Iris pigment epithelial cell (primary cell): ENCODE measurements at places on chromosomes 16 and 17.
A peak's percentile ranks its signal among the peaks of the same experiment; 100 is the strongest.

GRCh38 chr17:64343833-64344637 is 46.6 kb downstream of the PECAM1 start:
- DNase-seq, result peak; percentile 89

DNA sequence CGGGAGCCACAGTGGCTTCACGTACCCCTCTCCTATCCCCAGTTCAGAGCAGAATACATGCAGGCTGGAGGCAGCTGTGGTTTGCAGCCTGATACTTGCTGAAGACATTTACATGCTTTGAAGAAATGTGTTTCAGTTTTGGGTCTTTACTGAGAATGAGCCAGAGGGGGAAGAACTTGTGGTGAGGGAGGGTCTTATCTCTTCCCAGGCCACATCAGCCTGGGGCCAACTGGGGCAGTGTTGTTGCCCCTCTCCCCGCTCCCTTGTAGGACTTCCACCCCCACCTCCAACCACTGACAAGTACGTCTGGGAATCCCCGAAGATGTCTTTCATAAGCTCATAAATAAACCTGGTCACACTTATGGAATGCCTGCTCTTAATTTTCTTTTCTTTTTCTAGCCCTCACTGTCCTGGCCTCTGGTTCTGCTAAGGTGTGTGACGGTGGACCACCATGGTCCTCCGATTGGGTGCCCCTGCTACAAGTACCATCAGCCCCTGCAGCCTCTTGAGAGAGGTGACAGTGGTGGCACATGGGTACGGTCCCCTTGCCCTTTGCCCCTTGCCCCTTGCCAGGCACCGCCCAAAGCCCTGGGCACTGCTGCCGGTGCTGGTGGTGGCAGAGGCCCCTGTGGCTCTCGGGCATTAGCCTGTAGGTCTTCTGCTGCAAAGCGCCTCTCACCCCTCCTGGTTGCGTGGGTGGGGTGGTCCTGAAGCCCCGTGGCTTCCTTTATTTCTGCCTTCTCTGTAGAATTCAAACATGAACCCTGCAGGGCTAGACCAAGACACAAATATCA is 144.8 kb upstream of the RPH3AL start:
- DNase-seq, result peak; percentile 62

DNA sequence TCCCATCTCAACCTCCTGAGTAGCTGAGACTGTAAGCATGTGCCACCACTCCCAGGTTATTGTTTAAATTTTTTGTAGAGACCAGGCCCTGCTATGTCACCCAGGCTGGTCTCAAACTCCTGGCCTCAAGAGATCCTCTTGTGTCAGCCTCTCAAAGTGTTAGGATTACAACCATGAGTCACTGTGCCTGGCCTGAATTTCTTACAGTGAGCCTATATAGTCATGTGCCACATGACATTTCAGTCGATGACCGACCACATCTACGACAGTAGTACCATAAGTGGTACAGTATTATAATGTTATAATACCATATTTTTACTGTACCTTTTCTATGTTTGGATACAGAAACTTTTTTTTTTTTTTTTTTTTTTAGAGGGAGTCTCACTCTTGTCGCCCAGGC is 195.3 kb downstream of the STX8 start:
- peak; percentile 22 for DNase-seq

DNA sequence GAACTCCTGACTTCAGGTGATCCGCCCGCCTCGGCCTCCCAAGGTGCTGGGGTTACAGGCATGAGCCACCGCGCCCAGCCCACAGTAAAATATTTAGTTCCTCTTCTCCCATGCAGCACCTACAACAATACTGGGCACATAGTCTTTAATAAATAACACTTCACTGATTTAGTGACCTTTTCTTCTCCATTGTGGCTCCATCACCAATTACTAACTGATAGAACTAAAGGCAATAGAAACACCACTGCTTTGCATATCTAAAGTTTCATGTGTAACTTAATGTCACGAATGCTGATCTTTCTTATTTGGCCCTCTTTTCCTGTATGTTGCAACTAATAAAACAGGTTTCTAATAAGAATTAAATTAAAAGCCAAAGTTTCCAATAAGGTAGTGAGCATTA is 38.9 kb downstream of the TRIM37 start:
- DNase-seq, result no peak

- DNase-seq, result no peak
Observed at GRCh38 chr16:78396046-78396445, 296.6 kb downstream of the WWOX start.

- DNase-seq, result no peak
Observed at GRCh38 chr17:75564195-75564594, 23.4 kb upstream of the MYO15B start.

DNA sequence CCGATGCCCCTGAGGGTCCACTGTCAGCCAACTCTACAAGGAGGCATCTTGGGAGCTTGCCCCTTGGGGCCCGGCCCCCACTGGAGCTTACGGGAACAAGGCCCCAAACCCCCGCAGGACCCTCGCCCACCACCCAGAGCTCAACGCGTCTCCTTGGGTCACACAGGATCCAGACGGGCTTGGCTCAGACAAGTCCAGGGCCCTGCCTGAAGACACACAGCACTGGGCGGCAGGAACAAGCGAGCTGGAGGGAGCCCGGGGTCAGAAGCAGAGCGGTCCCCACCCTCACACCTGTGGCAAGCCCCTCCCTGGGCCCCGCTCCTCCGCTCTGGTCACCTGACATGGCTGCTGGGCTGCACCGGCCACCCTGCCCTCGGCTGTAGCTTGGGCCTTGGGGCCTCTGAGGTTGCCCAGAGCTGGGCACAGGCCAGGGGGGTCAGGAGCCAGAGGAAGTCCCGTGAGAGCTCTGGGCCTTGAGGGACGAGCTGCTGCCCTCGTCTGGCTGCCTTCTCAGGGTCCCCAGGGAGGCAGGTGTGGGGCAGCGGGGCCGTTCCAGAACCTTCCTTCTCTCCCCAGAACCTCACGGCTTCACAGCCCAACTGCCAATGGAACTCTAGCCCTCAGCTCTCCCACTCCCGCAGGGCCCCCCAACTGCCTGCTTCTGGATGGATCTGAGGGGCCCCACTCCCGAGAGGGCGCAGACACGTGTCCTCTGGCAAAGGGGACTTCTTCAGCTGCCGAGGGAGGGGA is at the start of gene CCDC154:
Gene CCDC154 (minus strand): TSS at position 577 of the 750 bp plus-strand sequence. CDS start 234 bp downstream, at position 343.
- DNase-seq, result no peak

DNA sequence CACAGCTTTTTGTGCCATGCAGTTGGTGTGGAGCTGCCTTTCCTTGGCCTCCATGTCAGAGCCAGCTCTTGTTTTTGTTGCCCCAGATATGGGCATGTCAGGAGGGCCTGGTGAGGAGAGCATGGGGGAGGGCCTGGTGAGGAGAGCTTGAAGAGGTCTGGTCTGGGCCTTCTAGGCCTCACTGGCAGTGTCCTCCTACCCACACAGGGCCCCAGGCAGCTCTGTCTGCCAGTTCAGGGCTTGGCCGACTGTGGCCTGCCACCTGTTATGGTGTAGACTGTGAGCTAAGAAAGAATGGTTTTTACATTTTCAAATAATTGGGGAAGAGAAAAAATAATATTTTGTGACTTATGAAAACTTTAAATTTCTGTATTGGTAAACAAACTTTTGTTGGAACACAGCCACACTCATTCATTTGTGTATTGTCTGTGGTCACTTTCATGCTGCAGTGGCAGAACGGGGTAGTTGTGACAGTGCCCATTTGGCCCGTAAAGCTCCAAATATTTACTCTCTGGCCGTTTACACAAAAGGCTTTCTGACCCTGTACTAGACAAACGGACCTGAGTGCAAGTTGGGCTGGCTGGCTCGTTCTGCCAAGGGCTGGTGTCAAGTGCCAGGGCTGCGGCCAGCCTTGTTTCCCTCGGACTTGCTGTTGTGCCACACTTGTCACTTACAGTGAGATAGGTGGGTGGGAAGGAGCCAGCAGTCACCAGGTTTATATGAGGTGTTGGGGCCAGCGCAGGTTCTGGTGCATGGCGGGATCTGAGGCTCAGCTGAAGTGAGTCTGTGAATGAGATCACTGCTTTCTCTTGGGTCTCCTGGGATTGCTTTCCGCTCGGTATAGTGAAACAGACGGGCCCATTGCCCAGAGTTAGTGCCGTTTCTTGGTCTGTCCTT is 18.2 kb downstream of the PGS1 start:
- no peak for DNase-seq

- DNase-seq, result no peak
Observed at GRCh38 chr16:13521356-13521755, 398.6 kb upstream of the ERCC4 start.

DNA sequence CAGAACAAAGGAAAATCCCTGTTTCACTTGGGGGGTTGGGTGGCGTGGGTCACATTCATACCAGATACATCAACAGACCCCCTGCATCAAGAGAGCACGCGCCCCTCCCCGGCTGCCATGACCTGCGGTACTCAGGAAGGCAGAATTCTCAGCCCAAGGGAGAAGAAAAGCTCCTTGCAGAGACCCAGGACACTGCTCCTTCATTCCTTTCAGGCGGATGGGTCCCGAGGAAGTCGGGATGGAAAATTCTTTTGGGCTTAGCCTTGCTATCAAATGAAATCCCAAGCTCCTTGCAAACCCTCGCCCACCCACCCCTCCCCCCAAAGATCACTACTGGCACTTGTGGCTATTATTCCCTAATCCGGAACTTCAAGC is 40.6 kb downstream of the HIC1 start:
- DNase-seq, result no peak

DNA sequence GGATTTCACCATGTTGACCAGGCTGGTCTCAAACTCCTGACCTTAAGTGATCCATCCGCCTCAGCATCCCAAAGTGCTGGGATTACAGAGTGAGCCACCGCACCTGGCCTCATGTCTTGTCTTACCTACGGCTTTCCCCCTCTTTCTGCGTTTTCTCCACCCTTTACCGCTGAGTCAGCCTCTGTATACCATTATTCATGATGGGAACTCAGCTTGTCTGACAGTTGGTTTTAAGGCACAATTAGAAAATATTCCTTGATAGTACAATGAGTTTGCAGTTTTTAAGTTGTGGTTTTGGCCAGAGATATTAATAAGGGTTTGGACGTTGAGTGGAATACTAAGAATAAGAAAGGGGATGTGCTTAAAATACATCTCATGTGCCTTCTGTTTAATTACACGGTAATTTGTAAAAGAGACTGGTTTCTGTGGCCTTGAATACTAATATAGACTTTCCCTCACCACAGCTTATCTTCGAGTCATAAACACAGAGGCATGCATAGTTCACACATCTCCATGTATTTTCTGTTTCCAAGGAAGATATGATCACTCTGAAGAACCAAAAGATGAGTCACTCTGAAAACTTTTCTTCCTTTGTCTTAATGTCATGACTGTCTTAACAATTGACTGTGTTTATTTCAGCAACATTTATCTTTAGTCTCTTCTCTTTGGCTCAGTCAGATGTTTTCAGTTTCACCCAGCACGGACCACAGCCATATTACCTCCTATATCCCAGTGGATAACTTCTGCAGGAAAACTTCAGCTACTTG is 54.4 kb downstream of the PITPNC1 start:
- peak; percentile 90 for DNase-seq

GRCh38 chr16:64952177-64952576 is 169.7 kb downstream of the CDH11 start:
- peak; percentile 95 for DNase-seq

DNA sequence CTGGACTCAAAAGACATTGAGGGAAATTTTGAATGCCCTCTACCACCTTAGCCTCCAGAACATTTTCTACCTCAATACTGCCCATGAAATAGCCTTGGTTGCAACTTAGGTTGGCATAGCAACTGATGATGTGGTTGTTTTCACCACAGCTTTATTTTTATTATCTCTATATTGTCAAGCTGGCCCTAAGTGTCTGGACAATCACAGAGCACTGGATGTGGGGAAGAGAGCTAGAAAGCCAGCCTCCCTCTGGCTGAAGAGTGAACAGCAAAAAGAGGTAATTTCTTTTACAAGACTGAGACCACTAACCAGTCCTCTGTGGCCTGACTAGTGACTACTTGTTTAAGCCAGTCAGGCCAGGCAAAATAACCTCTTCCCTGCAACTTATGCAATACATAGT is 159.6 kb downstream of the HS3ST2 start:
- DNase-seq, result no peak

GRCh38 chr16:27305839-27306442 is 7.8 kb upstream of the IL4R start:
- no peak for DNase-seq

GRCh38 chr17:64332502-64332901 is 58.2 kb downstream of the PECAM1 start:
- DNase-seq, result no peak

DNA sequence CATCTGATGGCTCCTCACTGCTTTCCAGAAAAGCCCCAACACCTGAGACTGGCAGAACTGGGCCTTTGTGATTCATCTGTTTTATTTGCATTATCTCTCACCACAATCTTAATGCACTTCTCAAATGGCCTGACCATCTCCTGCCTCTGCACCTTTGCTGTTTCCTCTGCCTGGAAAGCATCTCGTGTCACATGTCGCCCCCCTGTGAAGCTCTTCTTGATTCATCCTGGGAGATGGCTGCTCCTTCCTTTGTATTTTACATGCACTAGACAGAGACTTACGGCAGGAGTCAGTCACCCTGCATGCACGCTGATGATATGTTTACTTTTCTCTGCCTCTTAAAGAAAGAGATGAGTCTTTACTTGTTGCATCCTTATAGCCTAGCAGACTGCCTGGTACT is 30.0 kb downstream of the HNF1B start:
- DNase-seq, result no peak

GRCh38 chr17:8793649-8794048 is 5.5 kb downstream of the MFSD6L start:
- no peak for DNase-seq

DNA sequence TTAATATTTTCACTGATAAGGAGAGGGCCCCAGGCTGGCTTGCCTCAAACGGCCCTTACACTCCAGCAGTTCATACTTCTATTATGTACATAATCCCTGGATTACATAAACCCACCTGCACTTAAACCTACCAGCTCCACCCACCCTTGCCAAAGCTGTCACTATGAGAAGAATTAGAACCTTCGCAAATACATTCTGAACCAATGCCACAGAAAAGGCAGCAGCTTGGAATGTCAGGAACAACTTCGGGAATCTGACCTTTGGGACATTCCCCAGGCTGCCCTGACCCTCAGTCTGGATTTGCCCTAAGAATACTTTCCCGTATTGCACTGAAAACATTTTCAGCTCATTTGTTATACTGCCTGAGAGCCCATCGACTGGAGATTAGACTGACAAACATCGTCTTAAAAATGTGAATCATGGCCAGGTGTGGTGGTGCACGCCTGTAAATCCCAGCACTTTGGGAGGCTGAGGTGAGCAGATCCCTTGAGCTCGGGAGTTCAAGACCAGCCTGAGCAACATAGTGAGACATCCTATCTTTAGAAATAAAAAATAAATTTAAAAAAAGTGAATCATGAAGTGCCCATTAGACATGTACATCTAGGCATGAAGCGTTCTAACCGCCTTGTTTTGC is 21.0 kb upstream of the SEC14L1 start:
- no peak for DNase-seq

- DNase-seq, result no peak
Observed at GRCh38 chr16:20673071-20673806, 24.2 kb downstream of the ACSM1 start.

DNA sequence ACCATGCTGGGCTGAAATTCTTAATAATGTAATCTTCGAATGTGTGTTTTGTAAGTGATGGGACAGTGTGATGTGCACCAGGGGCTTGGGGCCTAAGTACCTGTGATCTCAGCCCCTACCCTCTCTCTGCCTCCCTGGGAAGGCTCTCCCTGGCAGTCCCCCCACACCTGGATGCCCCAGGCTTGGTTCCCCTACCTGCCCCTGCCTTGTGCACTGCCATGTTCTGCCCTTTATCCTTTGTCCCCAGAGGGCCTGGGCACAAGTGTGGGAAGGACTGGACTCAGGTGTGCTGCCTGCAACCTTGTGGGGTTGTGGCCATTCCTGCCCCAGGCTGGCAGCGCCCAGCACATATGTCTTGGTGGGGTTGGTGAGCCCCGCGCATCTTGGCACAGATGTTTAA is 55.4 kb upstream of the CREBBP start:
- no peak for DNase-seq
